ENCODE measurements at places on chromosomes 13 and 19. TPM values are rescaled to one million over a fixed set of nuclear protein-coding genes. Genes with fewer than 3 reads are reported as not detected.
A peak's percentile ranks its signal among the peaks of the same experiment; 100 is the strongest.

KLK14 gene
- not detected for total RNA-seq

CCDC169 gene
- total RNA-seq, result 1.3 TPM

DNA sequence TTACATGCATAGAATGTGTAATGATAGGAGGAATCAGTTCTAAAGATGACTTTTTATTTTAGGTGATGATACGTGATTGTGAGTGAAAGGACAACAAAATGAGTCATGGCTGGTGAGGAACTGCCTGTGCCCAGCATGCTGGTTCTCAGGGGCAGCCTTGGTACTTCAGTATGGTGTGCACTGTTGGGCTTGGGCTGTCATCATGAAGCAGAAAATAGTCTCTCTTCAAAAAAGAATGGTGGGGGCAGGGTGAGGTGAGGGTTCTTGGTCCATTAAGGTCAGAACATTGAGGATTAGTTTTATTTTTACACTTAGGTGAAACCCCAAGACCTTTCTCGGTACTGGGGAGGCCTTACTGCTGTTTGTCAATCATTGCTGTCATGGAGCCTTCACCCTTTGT is 309.5 kb downstream of the MTUS2 start:
- H3K4me1 ChIP-seq, result no peaks in the 10 kb centered on the region
- no peak for DNase-seq
- H3K27ac ChIP-seq, result no peak overlapping the region

DNA sequence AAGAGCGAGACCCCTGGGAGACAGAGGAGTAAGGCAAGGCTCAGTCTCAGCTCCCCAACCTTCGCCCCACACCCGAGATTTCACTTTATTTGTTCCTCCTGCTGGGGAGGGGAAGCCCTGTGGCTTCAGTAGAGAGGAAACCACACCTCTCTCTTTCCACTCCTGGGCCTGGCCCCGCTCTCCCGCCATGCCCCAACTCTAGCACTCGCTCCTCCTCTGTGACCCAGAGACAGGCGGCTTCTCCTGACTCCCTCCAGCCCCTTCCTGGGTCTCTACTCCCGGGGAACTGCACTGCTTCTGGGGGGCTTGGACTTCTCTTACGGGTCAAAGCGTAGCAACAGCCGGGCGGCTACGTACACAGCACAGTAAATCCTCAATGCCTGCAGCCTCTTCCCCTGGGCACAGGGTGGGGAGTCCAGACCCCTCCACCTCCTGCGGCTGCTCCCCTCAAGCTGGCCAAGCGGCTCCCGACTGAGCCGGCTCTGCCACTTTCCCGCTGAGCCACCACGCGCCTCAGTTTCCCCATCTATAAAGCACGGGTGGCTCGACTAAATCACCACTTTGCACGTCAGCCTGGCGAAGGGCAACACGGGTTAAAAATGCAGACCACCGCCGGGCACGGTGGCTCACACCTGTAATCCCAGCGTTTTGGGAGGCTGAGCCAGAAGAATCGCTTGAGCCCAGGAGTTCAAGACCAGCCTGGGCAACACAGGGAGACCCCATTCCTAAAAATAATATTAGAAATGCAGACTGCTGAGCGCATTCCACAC is 1.4 kb downstream of the RNF126 start:
- no peaks in the 10 kb centered on the region for H3K36me3 ChIP-seq
- peak overlapping the region; percentile 98 for H3K4me3 ChIP-seq
- no peaks in the 10 kb centered on the region for H3K27me3 ChIP-seq
- H3K27ac ChIP-seq, result peak overlapping the region; percentile 87
- no peak for DNase-seq

- peak; percentile 35 for DNase-seq
- H3K36me3 ChIP-seq, result no peaks in the 10 kb centered on the region
- H3K27me3 ChIP-seq, result no peaks in the 10 kb centered on the region
- no peaks in the 10 kb centered on the region for H3K4me1 ChIP-seq
These were observed 175.9 kb downstream of the IRS2 start for GRCh38 chr13:109610517-109610916.

Measured in body of pancreas (tissue), 4 donors.